GM12878 (cell line): ENCODE measurements at places on chromosomes 16 and 17.

DNA sequence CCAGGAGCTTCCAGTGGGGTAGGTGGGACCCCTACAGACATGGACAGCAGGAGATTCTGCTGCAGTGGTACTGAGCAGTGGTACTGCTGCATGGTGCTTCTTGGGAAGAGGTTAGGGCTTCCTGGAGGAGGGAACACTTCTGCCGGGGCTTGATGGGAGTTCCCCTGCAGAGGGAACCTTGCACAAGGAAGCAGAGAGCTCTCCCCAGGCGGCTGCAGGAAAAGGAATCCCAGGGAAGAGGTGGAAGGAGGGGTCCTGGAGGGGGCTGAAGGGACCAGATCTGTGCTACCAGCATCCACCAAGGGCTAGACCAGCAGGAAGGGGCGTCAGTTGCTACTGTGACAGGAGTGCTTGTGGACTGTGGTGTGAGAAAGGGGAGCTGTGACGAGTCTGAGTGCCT, 10.6 kb downstream of the RIPOR1 start:
- DNase-seq = no peak

GRCh38 chr16:84197466-84198128, 6.6 kb downstream of the ADAD2 start:
- no peak for DNase-seq

- DNase-seq = no peak
Observed at GRCh38 chr17:62888148-62888547, 77.9 kb upstream of the TANC2 start.

DNA sequence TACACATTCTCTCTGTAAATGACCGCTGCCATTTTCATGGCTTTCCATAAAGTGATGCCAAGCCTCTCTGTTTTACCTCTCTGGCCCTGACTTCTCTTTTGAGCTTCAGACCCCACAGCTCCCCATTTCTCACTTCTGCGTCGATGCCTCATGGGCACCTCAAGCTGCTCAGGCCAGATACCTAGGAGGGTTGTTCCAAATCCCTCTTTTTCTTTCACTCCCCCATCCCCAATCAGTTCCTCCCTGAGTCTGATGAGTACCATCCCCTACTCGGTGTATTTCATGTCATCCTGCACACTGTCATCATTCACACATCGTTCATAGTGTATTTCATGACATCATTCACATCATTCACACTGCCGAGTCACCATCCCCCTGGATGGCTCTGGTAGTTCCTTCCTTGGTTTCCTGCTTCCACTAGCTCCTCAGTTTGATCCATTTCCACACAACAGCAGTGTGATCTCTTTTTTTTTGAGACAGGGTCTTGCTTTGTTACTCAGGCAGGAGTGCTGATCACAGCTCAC, 43.1 kb downstream of the NTN1 start:
- DNase-seq = no peak

DNA sequence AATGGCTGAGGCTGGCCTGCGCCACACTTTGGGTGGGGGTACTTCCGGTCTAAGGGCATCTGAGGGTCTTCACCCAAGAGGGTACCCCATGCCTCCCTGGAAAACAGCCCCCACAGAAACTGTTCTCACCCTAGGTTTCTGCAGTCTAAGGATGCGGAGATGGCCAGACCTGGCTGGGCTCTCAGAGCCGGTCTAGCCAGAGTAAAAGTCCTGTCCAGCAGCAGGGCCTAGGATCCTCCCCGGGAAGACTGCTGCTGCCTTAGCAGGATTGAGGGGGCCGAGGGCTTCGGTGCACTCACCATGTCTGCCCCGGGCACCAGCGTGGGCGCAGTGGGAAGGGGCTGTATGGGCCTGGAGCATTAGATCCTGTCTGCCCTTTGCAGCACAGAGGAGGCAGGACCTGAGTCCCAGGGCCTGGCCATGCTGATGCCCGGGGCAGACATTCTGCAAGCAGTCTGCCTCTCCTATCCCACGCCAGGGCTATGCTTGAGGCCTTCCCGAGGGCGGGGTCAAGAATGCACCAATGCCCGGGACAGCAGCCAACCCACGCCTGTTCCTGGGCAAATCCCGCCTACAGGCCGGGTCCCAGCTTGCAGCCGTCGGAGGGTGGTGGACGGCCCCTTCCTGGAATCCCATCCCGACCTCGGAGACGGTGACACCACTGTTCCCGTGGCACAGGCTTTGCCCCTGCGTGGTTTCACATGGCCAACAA, 54.7 kb downstream of the CBFA2T3 start:
- no peak for DNase-seq

DNA sequence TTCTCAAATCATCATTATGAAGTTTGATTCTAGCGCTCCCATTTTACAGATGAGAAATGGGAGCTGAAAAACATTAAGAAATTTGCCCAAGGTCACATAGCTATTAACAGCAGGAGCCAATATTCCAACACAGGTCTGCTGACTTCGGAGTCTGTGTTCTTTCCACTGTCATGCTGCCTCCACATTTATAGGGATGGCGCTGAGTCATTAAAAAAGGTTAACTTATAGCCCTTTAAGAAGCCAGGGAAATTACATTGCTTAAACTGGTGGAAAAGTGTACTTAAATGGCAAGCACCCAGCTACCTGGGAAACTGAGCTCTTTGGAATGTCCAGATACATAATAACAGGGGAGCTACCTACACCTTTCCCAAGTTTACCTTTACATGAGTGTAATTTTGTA, 65.0 kb downstream of the TBX4 start:
- no peak for DNase-seq

GRCh38 chr16:74770831-74771526, 3.6 kb downstream of the FA2H start:
- DNase-seq = no peak

- no peak for DNase-seq
Observed at GRCh38 chr16:14057878-14058382, 13.2 kb upstream of the MRTFB start.

GRCh38 chr17:9544221-9544620, 31.4 kb downstream of the STX8 start:
- DNase-seq = no peak

GRCh38 chr17:11332706-11333105, 91.7 kb downstream of the SHISA6 start:
- no peak for DNase-seq

DNA sequence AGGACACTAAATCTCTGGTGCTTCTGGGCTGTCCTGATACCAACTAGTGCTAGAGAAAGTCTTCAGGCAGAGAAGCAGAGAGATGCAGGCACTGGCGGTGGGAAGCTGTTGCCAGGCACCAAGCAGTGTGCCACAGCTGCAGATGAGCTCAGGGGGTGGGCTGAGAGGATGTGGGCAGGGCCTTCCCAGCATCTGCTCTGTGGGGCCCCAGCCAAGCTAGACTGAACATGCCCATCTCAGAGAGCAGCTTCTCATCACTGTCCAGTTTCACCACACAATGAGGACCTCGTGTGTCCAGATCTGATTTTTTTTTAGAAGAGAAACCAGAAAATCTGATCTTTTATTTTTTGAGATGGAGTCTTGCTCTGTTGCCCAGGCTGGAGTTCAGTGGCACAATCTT, 17.1 kb downstream of the PSKH1 start:
- no peak for DNase-seq

- no peak for DNase-seq
Observed at GRCh38 chr17:47180337-47180736, 8.8 kb downstream of the CDC27 start.

DNA sequence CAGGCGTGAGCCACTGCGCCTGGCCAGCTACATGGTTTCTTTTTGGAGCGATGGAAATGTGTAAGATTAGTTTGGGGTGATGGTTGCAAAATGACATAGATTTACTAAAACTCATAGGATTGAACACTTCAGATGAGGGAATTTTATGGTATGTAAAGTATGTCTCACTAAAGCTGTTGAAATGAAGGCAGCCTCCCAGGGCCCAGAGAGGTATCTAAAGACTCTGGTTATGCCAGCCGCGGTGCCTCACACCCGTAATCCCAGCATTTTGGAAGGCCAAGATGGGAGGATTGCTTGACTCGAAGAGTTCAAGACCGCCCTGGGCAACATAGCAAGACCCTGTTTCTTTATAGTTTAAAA, 254.9 kb downstream of the PARN start:
- DNase-seq = no peak

DNA sequence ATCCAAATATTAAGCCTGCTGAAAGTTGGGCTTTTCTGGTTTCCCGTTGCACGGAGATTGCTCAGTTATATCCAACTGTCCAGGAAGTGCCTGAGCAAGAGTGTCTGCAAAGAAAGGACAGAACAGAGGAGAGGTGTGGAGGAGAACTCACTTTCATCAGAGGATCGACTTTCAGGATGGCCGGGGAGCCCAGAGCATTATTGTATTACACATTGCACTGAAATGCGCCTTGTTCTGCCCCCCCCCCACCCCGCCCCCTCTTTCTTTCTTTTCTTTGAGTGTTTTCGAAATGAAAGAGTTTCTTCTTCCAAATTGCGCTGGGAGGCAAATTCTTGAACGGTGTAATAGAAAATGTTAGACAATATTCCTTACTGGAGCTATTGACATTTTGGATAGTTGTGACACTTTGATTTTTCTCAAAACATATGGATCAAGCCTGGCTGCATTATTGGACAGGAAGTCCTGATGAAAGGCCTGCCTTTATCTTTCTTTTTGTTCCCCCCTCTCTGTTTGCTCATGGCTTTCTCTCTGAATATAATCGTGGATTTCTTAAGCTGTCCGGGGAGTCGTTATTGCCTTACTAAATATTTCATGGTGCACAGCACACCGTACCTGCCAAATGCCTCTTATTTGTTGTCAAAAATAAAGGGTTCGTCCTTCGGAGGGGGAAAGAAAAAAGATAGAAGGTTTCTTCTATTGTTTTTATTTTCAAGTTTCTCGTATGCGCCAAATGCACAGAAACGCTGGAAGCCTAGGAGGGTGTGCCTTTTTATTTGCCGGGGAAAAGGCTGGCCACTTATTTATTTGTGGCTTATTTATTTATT, 110.8 kb downstream of the IRX3 start:
- DNase-seq = no peak

- no peak for DNase-seq
Observed at GRCh38 chr17:17805575-17805974, 31.2 kb downstream of the SREBF1 start.

DNA sequence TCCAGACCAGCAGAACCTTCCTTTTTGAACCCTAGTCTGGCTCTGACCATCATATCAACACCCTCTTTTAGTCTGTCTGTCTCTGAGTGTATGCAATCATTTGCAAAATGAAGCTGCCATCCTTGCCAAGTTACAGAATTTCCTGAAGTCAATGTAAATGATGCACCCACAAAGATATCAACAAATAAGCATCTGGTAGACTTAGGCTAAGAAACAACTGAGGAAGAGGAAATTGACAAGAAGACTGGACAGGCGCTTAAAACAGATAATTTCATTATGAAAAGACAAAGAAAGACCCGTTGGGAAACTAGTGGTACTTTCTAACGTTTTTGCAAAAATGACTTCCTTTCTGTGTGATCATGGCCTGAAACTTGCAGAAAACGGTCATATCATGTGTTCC, 24.7 kb upstream of the CIITA start:
- no peak for DNase-seq

GRCh38 chr17:31674717-31675349, 184.2 kb downstream of the COPRS start:
- DNase-seq = no peak

DNA sequence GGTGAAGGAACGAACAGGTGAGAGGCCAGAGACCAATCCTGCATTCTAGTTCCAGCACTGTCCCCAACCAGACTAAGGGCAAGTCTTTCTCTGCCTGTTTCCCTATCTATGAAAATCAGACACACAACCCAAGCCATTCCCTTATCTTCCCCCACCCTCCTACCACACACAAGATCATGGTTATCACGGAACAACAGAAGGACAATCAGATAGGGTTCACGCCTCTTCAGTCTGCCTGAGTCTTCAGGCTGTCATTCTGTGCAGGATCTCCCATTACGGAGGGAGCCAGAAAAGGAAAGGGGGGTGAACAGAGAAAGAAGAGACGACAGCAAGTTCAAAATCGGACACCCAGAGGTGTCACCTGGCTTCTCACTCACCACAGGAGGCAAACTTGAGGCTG, 11.1 kb downstream of the TLE7 start:
- DNase-seq = no peak

DNA sequence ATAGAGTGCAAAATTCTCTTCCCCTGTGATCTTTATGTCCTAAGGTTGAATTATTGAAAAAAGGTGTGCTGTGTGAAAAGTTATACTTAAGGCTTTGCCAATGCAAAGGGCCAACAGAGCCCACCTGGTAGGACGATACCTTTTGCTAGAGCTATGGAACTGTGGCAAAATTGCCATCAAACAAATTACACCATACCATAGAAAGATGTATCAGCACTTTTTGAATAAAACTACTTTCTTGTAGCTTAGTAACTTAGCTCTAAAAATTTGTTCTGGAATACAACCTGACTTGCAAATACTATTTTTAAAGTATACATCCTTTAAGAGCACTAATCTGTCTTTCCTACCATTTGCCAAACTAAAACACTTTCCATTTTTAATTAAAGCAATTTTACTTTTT, 147.2 kb upstream of the ERCC4 start:
- DNase-seq = no peak

- no peak for DNase-seq
Observed at GRCh38 chr17:37247825-37248224, 128.0 kb upstream of the C17orf78 start.

DNA sequence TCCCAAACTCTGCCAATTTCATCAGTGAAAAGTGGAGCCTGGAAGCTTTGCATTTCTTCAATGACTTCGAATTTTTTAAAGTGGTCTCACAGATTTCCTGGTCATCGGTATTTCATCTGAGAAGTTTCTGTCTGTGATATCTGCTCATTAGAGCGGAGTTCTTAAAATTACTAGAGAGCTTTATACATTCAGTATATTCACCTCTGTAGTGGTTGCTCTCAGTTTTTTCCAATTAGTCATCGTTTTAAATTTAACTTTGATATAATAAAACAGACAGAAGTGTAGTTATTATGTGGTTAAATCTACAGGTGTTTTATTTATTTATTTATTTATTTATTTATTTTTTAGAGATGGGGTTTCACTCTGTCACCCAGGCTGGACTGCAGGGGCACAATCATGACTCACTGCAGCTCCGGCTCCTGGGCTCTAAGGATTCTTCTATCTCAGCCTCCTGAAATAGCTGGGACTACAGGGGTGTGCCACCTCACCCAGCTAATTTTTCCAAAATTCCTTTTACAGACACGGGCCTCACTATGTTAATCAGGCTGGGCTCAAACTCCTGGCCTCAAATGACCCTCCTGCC, 16.0 kb downstream of the ARHGAP17 start:
- DNase-seq = no peak

GRCh38 chr17:76702941-76703637, 7.7 kb downstream of the MXRA7 start:
- no peak for DNase-seq

- DNase-seq = no peak
Observed at GRCh38 chr17:14321476-14321949, 20.6 kb downstream of the HS3ST3B1 start.

DNA sequence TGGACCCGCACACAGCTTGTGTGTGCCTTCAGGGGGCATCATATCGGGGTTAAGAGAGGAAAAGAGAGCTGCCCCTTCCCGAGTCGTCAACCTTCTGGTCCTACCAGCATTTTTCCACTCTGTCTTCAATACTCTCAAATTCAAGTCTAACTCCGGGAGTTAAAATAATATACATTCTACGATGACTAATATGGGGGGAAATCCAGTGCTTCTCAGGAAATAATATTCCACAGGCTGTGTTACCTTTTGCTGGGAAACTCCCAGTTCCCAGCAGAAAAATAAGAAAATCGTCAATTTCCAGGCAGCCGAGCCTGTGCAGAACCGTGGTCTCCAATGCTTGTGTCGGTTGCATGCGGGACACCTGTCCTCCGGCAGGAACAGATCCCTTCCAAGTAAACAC, 105.0 kb upstream of the FOXF1 start:
- DNase-seq = no peak

- DNase-seq = no peak
Observed at GRCh38 chr17:65662196-65662595, 100.7 kb upstream of the AXIN2 start.
